ENCODE measurements at places on chromosomes 2 and 18.

GRCh38 chr2:241289597-241289996, 25.9 kb downstream of the HDLBP start:
- peak; percentile 22 for DNase-seq

DNA sequence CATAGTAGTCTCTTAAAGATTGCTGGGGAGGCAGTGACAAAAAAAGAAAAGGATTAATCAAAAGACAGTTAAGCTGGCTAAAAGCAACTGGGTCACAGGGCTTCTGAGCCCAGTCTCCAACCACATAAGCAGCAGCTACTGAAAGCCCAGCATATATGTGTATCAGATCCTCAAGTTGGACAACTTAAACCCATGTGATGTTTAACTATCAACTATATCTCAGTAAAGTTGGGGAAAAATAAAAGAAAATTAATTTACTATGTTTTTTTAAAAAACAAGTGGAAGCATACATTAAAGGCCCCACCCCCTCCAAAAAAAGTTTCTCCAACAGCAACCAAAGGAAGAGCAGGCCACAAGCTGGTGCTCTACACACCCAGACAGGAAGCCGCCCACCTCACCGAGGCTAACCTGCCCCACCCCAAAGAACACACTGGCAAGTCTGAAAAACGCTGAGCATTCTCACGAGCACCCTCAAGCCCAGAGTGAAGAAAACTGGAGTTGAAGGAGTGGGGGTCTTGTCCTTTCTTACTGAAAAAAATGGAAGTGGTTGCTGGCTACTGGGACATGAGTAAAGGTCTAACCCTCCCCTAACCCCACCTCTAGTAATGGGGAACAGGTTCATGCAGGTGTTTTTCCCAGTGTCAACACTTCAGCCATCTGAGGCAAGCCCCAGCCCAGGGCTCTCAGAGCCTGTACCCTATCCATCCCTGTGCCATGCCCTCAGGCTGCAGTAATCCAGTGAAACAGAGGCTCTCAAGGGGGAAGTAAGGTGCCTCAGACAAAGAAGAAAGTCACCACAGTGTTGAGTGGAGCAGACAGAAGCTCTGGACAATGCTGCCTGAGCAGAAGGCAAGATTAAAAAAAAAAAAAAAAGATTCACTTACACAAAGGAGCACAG, 106.3 kb downstream of the GYPC start:
- DNase-seq, result peak; percentile 70

GRCh38 chr2:233489666-233490065, 76.9 kb downstream of the USP40 start:
- no peak for DNase-seq

GRCh38 chr2:172927641-172928357, 147.8 kb upstream of the MAP3K20 start:
- no peak for DNase-seq

GRCh38 chr2:40554665-40555294, 102.9 kb upstream of the SLC8A1 start:
- DNase-seq, result peak; percentile 69

- DNase-seq, result no peak
Measured at GRCh38 chr2:38496927-38497669, 105.6 kb downstream of the HNRNPLL start.

DNA sequence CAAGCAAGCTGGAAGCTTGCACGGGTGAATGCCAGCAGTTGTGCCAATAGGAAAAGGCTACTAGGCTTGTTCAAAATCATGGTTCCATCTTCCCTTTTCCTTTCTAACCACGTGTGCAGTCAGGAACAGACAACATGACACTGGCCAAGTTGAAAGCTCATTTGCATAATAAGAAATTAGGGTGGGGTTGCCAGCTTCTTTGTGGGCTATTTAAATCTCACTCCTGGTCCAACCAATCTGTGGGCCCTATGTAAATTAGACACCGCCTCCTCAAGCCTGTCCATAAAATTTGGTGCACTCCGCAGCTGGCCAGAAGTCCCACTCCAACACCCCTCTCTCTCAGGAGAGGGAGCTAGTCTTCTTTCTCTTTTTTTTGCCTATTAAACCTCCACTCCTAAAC, 1948.4 kb upstream of the PIK3C3 start:
- DNase-seq, result no peak

- no peak for DNase-seq
Measured at GRCh38 chr18:45040879-45041278, 360.2 kb downstream of the SETBP1 start.

DNA sequence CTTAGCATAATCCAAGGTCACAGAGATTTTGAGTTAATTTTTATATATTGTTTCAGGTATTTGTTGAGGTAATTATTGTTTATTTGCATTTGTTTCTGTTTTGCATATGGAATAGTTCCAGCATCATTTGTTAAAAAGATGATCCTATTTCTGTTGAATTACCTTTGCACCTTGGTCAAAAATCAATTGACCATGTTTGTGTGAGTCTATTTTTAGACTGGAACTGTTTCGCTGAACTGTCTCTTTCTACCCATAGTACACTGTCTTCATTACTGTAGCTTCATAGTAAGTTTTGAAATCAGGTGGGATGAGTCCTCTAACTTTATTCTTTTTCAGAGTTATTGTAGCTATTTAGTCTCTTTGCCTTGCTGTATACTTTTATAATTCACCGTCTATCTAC, 28.9 kb upstream of the RAMP1 start:
- DNase-seq, result no peak

- no peak for DNase-seq
Measured at GRCh38 chr2:236340251-236340650, 76.0 kb upstream of the ASB18 start.

DNA sequence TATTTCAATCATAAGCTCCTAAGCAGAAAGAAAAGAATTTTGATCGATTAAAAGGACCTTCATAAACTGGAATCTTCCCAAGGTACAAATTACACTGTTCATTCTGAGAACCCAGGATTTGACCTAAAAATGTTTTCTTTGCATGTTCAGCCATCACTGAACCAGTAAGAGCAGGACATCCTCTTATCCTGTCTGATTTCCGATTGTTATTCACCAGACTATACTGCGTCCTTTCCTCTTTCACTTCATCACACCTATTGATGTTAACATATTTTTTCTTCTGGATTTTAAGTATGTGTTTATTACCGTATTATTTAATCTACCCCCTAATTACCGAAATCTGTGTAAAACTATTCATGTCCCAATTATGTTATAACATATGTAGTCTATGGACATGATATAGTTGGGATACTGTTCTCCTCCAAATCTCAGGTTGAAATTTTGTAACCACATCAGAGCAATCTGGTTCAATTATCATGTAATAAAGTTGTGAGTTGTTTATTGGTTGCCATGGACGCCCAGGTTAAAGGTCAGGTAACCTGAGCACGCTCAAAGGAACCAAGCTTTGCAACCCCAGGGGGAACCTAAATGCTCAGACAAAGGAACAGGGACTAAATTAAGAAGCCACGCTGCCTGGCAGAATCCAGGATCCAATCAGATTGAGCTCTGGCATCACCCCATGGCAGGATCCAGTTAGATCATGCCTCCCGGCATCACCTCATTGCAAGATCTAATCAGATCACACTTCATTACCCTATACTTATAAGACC, 11.6 kb upstream of the TBC1D8 start:
- DNase-seq, result no peak

GRCh38 chr2:70360661-70361270, 58.9 kb upstream of the FAM136A start:
- DNase-seq, result no peak

DNA sequence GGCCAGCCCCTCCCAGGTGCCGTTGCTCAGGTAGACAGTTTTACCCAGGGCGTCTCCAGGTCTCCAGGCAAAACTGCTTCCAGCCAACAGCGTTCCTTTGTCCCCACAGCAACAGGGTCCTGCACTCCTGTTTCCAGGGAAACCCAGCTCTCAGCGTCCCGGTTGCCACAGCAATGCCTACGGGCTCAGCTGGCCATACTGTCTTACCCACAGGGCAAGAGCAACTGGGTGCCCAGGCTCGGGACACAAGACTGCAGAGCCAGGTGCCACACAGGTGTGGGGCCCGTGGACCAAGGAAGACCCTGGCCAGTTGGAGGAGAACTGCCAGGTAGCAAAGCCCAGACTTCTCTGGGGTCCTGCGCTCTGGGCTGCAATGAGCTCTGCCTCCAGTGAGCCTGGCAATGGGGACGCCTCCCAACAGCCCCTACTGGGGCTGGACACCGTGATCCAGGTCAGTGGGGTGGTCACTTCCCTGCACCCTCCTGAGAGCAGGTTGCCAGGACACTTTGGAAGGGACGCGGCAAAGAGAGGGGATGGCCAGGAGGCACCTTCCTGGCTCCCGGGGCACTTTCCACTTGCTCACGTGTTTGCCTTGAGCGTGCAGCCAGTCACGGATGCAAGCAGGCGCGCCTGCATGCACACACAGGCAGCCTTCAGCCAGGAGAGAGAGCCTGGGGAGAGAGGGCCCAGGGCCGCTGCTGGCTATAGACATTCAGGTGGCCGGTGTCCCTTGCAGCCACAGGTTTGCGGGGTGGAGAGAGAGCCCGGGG, at the start of gene CROCC2:
CROCC2 (plus strand) TSS at position 196 of the 770 bp plus-strand sequence; CDS start at position 374, 178 bp downstream.
- DNase-seq, result no peak

GRCh38 chr2:167237478-167237877, 349.2 kb downstream of the XIRP2 start:
- no peak for DNase-seq

DNA sequence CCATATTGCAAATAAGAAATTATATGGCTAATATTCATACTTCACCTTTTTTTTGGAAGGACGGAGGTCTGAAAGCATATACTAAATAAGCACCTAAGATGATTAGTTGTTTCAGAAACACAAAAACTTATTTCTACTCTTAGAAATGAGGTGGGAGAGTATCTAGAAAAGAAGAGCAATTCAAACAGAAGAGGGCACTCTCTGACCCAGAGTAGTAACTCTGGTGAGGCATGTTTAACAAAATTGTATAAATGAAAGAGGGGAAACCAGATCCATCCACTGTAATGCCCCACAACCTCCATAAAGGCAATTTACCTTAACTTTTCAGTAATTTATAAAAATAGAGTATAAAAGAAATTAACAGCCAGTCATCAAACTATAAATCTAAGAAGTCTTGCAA, 669.6 kb upstream of the VRK2 start:
- no peak for DNase-seq

- DNase-seq, result no peak
Measured at GRCh38 chr2:35973132-35973736, 382.3 kb upstream of the CRIM1 start.

DNA sequence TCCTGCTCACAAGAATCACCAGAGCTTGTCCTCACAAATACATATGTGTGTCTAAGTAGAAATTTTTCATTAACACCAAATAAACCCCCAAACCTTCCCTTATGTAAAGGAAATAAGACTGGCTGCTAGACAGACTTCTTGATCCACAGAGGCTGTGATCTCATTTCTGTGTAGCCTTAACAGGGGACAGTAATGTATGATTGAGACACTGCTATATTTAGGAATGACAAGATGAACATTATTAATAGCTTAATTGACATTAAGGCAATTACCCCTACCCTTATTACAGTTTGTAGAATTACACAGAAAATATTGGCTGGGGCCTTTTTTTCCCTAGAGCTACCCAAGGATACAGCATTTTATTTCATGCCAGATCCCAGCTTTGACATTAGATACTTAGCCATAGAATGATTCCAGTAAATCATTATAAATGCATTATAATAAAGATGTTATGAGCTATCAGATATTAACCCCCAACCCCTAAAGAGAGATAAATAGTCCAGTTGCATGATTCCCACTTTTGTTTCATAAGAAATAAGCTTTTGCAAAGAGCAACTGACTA, 392.1 kb upstream of the HNRNPA3 start:
- no peak for DNase-seq

DNA sequence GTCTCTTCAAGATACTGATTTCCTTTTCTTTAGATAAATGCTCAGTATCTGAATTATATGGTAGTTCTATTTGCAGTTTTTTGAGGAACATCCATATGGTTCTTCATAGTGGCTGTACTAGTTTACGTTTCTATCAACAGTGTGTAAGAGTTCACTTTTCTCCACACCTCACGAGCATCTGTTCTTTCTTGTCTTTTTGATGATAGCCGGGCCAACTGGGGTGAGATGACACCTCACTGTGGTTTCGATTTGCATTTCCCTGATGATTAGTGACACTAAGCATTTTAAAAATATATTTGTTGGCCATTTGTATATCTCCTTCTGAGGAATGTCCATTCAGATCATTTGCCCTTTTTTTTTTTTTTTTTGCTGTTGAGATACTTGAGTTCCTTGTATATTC, 458.8 kb downstream of the SETBP1 start:
- DNase-seq, result no peak

DNA sequence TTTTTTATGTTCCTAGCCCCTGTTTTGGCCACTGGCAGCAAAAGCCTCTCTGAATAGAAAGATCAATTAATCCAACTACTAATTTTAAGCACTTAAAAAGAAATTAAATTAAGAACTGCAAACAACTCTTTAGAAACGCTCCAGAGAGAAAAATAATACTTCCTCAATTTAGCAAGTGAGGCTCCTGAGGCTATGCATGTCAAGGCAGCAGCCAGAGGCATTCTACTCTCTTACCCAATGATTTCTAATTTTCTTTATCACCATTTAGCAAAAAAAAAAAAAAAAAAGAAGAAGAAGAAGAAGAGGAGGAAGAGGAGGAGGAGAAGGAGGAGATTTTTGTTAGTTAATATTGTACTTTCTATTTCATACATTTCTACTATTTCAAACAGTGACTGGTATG, 68.5 kb downstream of the TMEM237 start:
- DNase-seq, result no peak

DNA sequence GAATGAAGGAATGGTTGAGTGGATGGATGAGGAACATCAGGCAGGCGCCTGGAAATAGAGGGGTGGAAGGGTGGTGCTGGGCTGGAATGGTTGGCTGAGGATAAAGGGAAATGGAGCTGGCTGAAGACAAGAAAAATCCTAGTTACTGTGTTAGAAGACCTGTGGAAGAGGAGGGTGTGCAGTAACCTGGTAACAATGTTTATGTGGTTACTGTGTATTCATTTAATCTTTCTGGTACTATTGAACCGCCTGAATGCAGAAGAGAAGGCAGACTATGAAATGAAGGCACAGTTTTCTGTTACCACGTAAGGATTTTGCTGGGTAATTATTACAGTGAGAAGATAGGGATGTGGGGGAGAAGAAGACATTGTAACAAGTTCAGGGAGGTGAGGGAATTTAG, 110.3 kb upstream of the MGAT5 start:
- no peak for DNase-seq

DNA sequence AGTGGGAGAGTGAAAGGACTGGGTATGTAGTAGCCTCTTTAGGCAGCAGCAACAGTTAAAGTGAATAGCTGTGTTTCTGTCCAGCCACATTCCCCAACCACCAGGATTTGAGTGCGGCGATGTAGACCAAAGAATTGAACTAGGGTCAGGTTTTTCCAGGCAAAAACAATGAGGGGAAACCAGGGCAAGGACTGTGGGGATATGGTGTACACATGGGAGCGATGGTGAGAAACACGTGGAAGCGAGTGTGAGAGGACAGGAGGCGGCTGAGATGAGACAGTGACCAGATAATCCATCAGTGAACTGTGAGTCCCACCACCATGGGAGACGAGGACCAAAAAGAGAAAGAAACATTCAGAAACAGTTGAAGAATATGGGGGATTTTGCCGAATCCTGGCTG, 409.5 kb downstream of the TSN start:
- no peak for DNase-seq

DNA sequence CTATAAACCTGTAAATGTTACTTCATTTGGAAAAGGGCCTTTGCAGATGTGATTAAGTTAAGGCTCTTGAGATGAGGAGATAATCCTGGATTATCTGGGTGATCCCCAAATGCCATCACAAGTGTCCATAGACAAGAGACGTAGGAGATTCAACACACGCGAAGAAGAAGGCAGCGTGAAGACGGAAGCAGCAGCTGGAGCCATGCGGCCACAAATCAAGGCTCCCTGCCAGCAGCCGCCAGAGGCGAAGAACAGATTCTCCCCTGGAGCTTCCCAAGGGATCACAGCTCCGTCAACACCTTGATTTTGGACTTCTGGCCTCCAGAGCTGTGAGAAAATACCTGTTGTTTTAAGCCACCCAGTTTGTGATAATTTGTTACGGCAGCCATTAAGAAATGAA, 11.0 kb upstream of the VAPA start:
- no peak for DNase-seq

All from activated CD8-positive, alpha-beta memory T cell treated with anti-CD3 and anti-CD28 coated beads, Interleukin-2, amount 50 U/mL, for 48 hours (primary cell).